Glutamatergic neuron (in vitro differentiated cells): ENCODE measurements at places on chromosomes 16 and 17.

GRCh38 chr16:73252446-73252845 is 204.5 kb upstream of the ZFHX3 start:
- no peak for DNase-seq

- no peak for DNase-seq
These were observed 5.0 kb upstream of the SNAI3 start for GRCh38 chr16:88691129-88691813.

DNA sequence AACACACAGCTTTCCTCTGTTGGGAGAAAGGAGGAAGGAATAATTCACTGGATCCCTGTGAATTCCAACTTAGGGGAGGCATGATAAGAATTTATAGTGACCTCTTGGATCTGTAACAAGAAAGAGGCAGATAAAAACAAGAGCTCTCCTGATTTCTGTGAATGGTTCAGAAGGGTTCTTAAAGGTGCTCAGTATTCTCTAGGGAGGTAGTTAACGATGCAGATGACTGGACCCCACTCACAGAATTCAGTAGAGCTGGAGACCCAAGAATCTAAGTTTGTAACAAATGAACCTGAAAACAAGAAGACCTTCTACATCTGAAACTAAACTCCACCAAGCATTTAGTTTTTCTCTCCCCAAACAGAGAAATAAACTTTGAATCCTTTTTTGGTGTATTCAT is 8.6 kb downstream of the ZNRF1 start:
- DNase-seq = no peak

DNA sequence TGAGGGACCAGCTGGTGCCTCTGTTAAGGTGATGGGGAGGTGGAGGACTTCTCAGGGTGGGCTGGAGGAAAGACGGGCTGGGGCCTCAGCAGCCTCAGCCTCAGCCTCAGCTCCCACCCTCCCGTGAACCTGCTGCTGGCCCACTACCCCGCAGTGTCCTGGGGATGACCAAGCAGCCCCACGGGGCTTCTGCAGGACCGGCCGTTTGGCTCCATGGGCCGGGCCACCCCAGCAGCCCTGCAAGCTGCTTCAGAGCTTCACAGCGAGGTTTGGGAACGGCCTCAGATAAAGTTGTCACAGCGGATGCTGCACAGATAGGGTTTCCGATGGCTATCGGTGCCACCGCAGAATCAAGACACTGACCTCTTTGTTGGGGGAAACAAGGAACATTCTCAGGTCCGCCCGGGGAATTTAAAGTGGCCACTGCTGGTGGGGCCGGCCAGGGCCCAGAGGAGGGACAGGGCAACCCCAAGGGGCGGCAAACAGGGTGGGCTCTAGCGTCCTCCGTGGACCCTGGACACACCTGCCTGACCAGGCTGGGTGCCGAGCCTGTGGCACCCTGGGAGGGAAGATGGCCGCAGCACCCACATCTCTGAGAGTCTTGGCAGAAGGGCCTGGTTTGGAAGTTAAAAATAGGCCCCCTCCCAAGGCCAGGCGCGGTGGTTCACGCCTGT is 47.8 kb upstream of the ZC3H18 start:
- no peak for DNase-seq

GRCh38 chr17:79557276-79558090 is 53.4 kb downstream of the RBFOX3 start:
- DNase-seq = no peak

DNA sequence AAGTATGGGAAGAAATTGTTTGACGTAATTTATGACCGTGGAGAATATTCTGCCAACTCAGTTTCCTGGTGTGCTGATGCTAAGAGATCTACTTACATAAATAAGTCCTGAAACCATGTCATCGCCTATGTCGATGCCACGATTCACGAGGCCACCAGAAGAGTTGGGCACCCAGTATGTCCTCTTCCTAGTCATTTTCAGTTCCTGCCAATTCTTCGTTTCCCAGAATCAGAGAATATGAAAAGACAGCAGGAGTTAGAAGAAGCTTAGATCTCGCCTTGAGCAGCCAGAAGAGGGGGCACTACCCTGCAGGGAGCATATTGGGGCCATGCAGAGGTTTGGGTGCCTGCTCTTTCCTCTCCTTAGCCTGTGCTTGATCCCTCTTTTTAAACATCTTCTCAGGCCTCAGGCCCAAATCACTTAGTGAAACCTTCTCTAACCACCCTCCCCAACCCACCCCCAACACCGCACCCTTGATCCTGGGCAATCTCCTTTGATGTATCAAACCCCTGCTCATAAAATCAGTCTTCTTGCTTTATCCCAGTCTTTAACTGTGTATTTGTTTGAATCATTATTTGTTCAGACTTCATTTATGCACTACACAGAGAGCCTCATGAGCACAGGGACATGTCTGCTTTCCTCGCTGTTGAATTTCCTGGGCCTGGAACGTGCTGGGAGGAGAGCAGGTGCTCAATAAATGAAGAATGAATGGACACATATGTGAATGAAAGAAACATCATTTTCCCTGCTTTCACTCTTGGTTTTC is 12.2 kb upstream of the LONP2 start:
- peak; percentile 58 for DNase-seq

- DNase-seq = no peak
These were observed 2.6 kb downstream of the GID4 start for GRCh38 chr17:18041776-18042175.

- DNase-seq = no peak
These were observed 20.2 kb upstream of the GUCY2D start for GRCh38 chr17:7982173-7982572.

GRCh38 chr17:74134991-74135390 is 68.5 kb upstream of the RPL38 start:
- DNase-seq = no peak

GRCh38 chr17:72588961-72589360 is 468.1 kb downstream of the SOX9 start:
- DNase-seq = no peak

GRCh38 chr17:40177275-40177874 is at the start of gene RAPGEFL1:
Gene RAPGEFL1 (plus strand): TSS chr17:40177470. CDS start chr17:40177862, 392 bp downstream.
- DNase-seq = peak; percentile 82

DNA sequence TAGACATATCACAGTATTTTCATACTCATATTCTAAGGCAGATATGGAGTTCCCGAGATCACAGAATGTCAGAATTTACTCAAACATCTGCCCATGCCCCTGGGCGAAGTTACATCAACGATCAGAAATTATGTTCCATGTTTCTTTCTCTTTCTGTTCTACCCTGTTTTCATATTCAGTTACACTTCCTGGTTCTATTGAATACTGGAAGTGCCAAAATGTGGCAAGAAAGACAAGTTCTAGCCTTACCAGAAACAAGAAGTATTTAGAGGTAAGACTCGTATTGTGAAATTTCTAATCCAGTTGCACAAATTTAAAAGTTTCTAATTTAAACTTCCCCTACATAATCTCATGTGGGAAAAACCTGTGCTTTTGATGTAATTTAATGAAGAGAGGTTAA is 36.1 kb downstream of the KCNJ2 start:
- DNase-seq = no peak
